ENCODE measurements at places on chromosomes 2 and 18. TPM values are rescaled to one million over a fixed set of nuclear protein-coding genes. Genes with fewer than 3 reads are reported as not detected.

GRCh38 chr2:231425291-231425810 lies 29.8 kb downstream of the B3GNT7 start:
- H3K4me1 ChIP-seq, result no peaks in the 10 kb centered on the region
- no peak overlapping the region for H3K4me3 ChIP-seq
- no peaks in the 10 kb centered on the region for H3K36me3 ChIP-seq

DNA sequence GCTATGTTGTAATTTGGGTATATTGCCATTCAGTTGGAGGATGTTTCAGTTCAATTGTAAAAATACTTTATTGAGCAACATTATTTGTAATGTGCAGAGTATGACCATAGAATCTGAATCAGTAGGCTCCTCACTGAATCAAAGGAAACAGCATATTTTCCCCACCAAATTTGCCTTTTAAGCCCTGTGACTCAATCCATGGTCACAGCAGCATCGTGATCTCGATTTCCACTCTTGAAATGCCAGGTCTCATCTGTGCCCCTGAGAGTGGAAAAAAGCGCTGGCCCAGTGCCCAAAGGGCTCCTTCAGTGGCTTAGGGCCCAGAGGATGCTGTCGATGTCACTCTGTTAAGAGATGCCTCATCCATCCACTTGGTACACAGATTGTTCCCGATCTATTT lies 57.5 kb downstream of the FHOD3 start:
- H3K36me3 ChIP-seq, result no peaks in the 10 kb centered on the region
- H3K4me3 ChIP-seq, result no peak overlapping the region
- peaks cover 8% of the 10 kb centered on the region for H3K27me3 ChIP-seq
- H3K27ac ChIP-seq, result no peak overlapping the region
- DNase-seq, result no peak

DNA sequence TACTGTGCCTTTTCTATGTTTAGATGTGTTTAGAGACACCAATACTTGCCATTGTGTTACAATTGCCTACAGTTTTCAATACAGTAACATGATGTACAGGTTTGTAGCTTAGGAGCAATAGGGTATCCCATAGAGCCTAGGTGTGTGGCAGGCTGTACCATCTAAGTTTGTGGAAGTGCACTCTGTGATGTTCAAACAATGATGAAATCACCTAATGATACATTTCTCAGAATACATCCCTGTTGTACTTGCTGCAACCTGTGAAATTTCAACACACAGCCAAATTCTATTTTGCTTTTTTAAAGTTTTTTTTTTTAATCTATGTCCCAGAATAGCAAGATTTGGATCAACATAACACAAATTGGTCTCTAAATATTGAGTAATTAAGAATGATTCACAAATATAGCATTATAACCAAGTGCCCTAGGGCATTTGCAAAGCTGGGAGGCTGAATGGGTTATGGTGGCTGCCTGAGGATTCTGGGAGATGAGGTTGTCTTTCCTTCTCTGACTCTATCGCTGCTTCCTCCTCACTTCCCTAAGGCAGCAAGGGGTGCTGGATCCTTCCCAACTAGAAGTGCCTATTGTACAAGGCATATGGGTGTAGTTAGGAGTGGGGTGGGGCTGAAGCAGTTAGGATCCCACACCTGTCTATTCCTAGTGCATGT lies 78.3 kb downstream of the SKA1 start:
- no peaks in the 10 kb centered on the region for H3K27me3 ChIP-seq
- H3K4me1 ChIP-seq, result no peaks in the 10 kb centered on the region
- H3K4me3 ChIP-seq, result no peak overlapping the region

- no peaks in the 10 kb centered on the region for H3K4me1 ChIP-seq
- H3K4me3 ChIP-seq, result no peak overlapping the region
- no peak overlapping the region for H3K27ac ChIP-seq
- no peaks in the 10 kb centered on the region for H3K27me3 ChIP-seq
- H3K36me3 ChIP-seq, result no peaks in the 10 kb centered on the region
Measured at GRCh38 chr2:178012639-178013038, 59.9 kb downstream of the PDE11A start.

DNA sequence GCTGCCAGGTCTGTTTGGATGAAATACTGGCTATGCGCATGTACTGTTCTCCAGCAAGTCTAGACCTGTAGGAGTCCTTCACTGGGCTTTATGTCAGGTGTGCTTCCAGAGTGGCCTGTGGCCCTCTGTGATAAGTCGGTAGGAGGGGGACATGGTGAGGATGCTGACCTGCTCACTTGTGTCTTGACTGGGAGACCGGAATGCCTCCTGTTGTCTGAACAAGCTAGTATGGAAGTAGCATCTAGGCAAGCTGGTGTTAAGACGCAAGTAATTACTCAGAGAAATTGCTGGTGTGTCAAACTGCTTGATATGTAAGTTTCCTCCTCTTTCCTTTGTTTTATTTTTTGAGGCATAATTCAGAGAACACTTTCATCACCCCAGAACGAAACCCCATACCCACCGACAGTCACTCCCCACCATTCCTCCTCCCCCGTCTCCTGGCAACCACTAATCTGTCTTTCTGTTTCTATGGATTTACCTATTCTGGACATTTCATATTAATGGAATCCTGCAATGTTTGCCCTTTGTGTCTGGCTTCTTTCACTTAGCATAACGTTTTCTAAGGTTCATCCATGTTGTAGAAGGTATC lies 76.4 kb downstream of the TMEM247 start:
- no peak overlapping the region for H3K4me3 ChIP-seq
- H3K27ac ChIP-seq, result no peak overlapping the region
- DNase-seq, result no peak
- peaks cover 68% of the 10 kb centered on the region for H3K4me1 ChIP-seq

- no peak for DNase-seq
- H3K4me3 ChIP-seq, result no peak overlapping the region
- no peaks in the 10 kb centered on the region for H3K27me3 ChIP-seq
Measured at GRCh38 chr2:153391131-153391530, 87.4 kb downstream of the RPRM start.

Gene ATG16L1
- 69.9 TPM for total RNA-seq

Gene CCDC141
- 47.5 TPM for total RNA-seq

Gene FHOD3
- not detected for total RNA-seq
